Right ventricle myocardium inferior (tissue), 1 donor: ENCODE measurements at places on chromosomes 5 and 9. TPM values are rescaled to one million over a fixed set of nuclear protein-coding genes. Genes with fewer than 3 reads are reported as not detected.
A peak's percentile ranks its signal among the peaks of the same experiment; 100 is the strongest.

DNA sequence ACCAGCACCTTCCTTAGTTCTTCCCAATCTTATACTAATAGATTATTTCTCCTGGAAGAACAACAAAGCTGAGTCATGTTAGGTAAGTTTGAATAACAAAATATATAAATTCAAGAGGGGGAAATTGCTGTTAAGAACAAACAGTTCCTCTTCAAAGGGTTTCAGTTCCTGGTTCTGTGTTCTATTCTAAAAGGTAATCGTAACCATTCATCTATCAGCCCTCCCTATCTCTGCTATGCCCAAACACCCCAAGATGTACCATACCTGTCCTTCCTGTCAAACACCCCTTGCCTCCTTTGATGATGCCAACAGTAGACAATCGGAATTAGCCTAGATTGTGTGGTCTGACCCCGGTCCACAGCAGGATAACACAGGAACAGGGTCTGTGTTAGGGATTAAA is 4.2 kb upstream of the RNF180 start:
- no peak for DNase-seq

GRCh38 chr5:33968211-33969005 is 16.1 kb downstream of the SLC45A2 start:
- no peak for DNase-seq

The CDKN2B gene
- total RNA-seq, result 3.0 TPM

DNA sequence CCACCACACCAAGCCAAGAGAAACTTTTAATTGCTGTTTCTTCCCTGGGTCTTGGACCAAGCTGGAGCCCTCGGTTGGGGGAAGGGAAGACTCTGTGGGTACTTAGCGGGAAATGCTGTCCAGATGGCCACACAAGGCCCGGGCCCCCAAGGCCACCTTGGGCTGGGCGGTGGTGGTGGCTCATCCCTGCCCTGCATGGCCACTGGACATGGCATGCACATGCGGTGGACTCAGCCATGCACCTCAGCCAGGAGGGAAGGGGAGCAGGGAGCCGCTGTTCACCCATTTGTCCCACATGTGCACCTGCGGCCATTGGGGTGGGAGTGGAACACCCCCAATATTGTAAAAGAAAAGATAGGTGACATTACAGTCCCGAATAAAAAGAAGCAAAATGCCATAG is 72.4 kb downstream of the RGMB start:
- DNase-seq, result peak; percentile 27

DNA sequence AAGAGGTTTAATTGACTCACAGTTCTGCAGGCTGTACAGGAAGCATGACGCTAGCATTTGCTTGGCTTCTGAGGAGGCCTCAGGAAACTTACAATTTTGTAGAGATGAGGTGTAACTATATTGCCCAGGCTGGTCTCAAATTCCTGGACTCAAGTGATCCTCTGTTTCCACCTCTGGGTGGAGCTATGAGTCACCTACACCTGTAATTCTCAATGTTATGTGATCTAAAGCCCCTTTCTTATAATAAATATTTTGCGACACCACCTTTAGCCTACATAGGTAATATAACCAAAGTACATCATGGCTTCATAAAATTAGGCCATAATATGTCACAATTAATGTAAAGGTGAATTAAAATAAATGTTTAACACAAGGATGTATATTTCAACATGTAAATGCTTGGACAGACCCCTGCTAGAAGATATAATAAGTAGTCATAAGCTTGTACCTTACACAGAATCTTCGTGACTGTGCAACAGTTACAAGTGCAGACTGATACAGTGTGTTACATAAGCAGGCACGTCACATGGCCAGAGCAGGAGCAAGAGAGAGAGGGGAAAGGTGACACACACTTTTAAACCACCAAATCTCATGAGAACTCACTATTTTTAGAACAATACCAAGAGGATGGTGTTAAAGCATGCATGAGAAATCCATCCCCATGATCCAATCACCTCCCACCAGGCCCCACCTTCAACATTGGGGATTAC is 29.8 kb upstream of the SPINK4 start:
- DNase-seq, result no peak
